ENCODE measurements at places on chromosomes 4 and X. TPM values are rescaled to one million over a fixed set of nuclear protein-coding genes. Genes with fewer than 3 reads are reported as not detected.

ASB12 gene
- 0.15 TPM for total RNA-seq

DIPK2B gene
- not detected for total RNA-seq

TLR7 gene
- total RNA-seq: not detected

HERC5 gene
- 5.9 TPM for total RNA-seq

Data from activated CD8-positive, alpha-beta memory T cell treated with anti-CD3 and anti-CD28 coated beads for 36 hours (primary cell).